ENCODE measurements at places on chromosomes 12 and 14.
A peak's percentile ranks its signal among the peaks of the same experiment; 100 is the strongest.

GRCh38 chr12:71469258-71469750 lies 29.7 kb downstream of the LGR5 start:
- DNase-seq, result no peak

- DNase-seq, result no peak
Measured at GRCh38 chr12:31278424-31278823, 47.5 kb downstream of the SINHCAF start.

DNA sequence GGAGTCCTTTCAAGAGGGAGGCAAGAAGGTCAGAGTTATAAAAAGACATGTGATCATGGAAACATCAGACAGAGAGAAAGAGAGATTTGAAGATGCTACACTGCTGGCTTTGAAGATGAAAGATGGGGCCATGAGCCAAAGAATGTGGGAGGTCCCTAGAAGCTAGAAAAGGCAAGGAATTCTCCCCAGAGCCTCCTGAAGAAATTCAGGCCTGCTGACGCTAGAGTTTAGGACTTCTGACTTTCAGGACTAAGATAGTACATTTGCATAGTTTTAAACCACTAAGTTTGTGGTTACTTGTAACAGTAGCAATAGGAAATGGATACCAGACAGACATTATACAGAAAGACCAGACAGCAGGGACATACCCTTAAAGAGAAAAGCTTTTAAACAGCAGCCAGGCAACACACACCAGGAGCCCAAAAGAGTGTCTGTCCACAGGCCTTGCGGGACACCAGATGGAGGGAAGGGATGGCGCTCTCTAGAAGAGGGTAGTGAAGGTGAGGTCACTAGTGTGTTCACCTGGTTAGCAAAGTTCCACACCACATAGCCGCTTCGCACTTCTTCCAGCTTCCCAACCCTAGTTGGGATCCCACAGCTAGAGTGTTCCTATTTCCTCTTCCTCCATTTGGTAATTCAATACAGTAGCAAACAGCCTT lies 29.7 kb upstream of the CEBPE start:
- DNase-seq, result no peak

DNA sequence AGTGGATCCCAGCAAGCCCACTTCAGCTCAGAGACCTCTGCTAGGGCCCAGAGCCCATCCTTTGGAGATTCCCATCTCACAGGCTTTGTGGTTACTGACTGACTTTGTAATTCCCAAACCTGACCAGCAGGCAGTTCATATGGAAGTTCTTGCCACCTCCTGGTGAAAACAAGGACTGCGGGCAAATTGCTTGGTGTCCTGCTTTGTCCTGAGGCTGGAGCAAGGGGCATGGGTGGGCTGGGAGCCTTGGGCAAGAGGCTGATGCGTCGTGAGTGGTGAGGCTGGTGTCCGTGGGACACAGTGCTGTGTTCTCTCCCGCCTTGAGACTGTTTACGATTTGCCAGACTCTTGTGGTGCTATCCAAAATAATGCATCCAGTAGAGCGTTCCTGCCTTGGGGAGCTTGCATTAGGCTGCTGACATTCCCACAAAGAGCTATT lies 91.0 kb downstream of the LRRC74A start:
- no peak for DNase-seq

DNA sequence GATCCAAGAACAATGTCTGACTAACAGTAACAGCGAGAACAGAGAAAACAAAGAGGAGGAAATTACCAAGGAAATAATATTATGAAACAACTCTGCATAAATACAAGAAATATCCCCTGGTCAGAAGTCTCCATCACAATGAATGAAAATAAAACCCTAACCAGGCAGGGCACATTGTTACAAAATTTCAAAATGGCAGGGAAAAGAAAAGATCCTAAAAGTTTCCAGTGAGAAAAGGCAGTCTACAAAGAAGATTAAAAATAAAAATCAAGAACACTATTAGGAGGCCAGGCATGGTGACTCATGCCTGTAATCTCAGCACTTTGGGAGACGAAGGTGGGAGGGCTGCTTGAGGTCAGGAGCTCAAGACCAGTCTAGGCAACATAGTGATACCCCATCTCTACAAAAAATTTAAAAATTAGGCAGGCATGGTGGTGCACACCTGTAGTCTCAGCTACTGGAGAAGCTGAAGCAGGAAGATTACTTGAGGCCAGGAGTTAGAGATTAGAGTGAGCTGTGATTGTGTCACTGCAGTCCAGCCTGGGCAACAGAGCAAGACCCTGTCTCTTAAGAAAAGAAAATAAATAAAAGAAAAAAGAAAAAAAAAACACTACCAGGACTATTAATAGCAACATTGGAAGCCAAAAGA lies 47.8 kb downstream of the FERMT2 start:
- no peak for DNase-seq

- no peak for DNase-seq
Measured at GRCh38 chr14:77143071-77143470, 1.5 kb upstream of the ZDHHC22 start.

- no peak for DNase-seq
Measured at GRCh38 chr12:19260135-19260534, 130.6 kb downstream of the PLEKHA5 start.

- no peak for DNase-seq
Measured at GRCh38 chr12:111435661-111436201, 30.0 kb downstream of the SH2B3 start.

GRCh38 chr12:41924111-41924510 lies 220.6 kb downstream of the GXYLT1 start:
- DNase-seq, result no peak

DNA sequence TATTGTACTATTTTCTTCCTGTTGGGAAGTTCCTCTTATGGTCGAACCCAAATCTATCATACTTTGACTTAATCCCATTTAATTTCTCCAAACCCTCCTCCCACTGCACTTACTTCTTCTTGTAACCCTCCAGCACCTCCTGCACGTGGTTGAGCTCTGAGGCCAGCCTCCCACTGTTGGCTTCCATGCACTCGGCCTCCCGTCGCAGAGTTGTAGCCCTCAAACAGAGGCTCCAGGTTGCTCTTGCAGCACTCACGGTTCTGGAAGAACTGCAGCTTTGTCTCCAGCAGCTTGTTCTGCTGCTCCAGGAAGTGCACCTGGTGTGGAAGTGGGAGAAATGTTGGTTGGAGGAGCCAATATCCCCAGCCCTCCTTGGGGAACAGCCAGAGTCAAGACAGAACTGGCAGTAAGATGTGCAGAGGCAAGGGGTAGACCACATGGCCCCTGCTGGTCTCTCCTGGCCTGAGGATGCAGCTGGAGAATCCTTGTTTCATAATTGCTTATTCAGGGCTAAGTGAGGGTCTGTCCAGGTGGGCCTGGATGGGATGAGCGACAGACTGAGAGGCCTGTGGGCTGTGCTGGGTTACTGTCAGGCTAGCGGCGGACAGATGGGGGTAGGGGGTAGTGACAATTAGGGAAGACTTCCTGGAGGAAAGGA lies 18.4 kb upstream of the KRT86 start:
- DNase-seq, result no peak

DNA sequence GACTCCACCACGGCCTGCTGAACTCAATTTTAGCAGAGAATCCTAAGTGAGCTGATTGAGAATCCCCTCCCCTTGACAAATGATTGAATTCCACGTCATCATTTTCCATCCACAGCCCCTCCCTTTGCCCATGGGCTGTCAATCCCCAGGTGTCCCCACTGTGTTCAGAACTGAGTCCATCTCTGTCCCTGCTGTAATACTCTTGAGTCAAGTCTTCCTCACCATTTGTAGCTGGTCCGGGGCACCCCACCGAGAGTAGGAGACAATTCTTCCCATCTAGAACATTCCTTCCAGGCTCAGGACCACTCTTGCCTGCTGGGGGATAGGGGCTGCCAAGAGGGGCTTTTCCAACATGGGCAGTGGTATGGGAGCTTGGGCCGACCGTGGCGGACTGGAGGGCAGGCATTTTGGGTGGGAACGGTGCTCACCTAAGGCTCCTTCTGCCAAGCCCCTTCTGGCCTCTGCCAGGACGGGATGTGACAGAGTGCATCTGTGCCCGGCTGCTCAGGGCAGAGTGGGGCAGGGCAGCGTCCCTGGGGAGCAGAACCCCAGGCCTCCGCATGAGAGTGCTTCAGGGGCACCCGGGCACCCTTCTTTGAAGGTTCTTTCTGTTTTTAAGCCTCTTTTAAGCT lies 218.1 kb upstream of the RTL1 start:
- no peak for DNase-seq

GRCh38 chr14:87809261-87809660 lies 183.7 kb downstream of the GALC start:
- no peak for DNase-seq

DNA sequence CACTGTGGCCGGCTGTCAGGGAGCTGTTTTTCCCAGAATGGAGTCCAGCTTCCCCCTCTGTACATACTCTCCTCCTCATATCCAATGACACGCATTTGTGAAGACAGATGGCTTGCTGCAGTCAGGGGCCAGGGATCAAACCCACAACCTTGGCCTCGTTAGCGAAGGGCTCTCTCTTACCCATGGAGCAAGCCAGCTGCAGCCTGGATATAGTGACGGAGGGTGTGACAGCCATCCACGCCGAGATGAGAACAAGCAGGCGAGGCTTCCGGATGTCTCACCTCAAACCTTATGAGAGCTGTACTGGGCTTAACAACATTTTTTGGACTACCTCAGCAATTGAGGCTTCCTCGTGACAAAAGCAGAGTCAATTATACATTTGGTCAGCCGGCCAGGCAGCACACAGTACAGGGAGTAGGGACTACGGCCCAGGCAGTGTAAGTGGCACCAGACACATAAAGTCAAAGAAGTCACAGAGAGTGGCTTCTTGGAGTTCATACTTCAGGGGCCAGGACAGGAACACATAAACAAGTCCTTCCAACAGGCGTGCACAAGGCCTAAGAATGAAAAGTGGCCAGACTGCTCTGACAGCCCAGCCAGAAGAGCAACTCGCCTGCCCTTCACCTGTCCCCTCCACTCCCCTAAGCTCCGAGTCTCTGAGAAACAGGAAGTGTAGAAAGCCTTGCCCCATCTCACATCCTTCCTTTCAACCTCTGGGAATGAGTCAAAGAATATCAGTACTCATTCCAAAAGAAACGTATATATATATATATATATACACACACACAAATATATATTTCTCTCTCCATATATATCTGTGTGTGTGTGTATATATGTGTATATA lies 115.1 kb downstream of the TTC7B start:
- DNase-seq, result no peak

- DNase-seq, result no peak
Measured at GRCh38 chr12:121748571-121749265, 36.2 kb downstream of the TMEM120B start.

GRCh38 chr14:55713486-55713885 lies 133.5 kb downstream of the KTN1 start:
- DNase-seq, result no peak

- DNase-seq, result no peak
Measured at GRCh38 chr14:23319746-23320583, 1.3 kb upstream of the PABPN1 start.

DNA sequence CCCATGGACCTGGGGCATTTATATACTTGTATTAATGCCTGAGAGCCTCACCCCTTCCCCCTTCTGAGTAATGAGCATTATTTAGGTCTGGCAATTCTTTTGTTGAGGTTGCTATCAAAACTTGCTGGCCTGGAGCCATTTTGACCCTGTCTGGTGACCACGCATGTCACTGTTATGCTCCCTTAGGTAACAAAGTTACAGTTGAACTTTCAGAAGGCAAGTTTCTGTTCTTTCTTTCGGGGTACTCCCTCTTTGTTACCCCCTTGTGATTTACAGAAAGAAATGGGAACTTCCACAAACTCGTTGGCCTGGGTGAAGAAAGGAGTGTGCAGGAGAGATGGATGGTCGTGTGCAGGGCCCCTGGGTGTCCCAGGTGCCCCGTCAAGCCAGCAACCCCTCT lies 305.4 kb downstream of the DPF3 start:
- no peak for DNase-seq

- no peak for DNase-seq
Measured at GRCh38 chr12:12433203-12433731, 76.4 kb downstream of the BORCS5 start.

- DNase-seq, result no peak
Measured at GRCh38 chr12:56599041-56599440, 31.1 kb downstream of the BAZ2A start.

DNA sequence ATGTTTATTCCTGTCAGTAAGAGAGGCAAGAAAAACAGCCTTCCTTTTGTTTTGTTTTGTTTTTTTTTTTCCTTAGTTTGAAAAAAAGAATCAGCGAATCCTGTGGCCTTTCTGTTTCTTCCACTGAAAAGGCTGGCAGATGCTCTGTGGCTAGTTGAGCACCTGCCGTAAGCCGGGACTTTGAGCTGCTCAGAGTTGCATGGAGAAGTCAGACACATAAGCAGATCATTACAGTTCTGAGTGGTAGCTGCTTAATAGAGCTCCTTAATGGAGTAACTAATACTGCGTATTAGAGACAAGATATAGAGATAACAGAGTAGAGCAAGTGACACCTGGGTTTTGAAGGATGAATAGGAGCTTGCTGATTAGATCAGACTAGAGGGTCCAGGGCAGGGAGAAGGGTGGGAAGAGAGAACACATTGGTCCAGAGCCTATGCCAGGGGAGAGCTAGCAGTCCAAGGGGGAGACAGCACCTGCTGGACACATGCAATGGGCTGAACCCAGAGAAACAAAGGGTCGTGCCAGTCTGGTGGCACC lies 129.4 kb downstream of the TSPAN9 start:
- DNase-seq, result no peak

- DNase-seq, result no peak
Measured at GRCh38 chr14:66442953-66443571, 43.1 kb upstream of the CCDC196 start.

GRCh38 chr14:36654794-36655381 lies 6.8 kb upstream of the PAX9 start:
- no peak for DNase-seq

GRCh38 chr12:12072064-12072760 lies 1.5 kb downstream of the BCL2L14 start:
- DNase-seq, result peak; percentile 26

- DNase-seq, result peak; percentile 15
Measured at GRCh38 chr12:76274420-76275083, 73.7 kb downstream of the BBS10 start.

GRCh38 chr14:35571598-35571997 lies 37.6 kb downstream of the INSM2 start:
- no peak for DNase-seq

DNA sequence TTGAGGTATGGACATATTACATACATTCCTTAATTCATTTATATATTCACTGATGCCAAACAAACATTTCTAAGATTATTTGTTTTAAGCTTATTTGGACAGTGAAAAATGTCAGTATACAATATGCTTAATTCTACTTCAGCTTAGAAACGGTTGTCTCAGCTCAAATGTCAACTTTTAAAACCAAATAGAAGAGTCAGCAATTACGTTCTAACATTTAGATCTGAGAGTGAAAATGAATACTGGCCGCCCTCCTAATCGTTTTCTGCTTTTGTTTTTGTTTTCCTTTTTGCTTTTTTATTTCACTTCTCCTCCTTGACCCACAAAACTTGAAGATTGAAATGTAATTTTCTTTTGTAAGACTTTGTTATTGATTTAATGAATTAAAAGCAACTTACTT lies 19.7 kb upstream of the RERG start:
- no peak for DNase-seq

- no peak for DNase-seq
Measured at GRCh38 chr12:47799357-47799955, 20.2 kb downstream of the HDAC7 start.

GRCh38 chr14:90179357-90179756 lies 77.0 kb upstream of the PSMC1 start:
- no peak for DNase-seq
